CD4-positive, alpha-beta T cell treated with Interleukin-10 for 1 hour (primary cell): ENCODE measurements at places on chromosomes 4 and X.

- no peak for DNase-seq
These were observed 106.4 kb downstream of the SH3BGRL start for GRCh38 chrX:81308086-81308829.

- DNase-seq, result peak; percentile 56
These were observed 460.3 kb downstream of the MID1IP1 start for GRCh38 chrX:39261446-39262147.

- DNase-seq, result no peak
These were observed 52.0 kb downstream of the TBC1D14 start for GRCh38 chr4:6961496-6962210.

DNA sequence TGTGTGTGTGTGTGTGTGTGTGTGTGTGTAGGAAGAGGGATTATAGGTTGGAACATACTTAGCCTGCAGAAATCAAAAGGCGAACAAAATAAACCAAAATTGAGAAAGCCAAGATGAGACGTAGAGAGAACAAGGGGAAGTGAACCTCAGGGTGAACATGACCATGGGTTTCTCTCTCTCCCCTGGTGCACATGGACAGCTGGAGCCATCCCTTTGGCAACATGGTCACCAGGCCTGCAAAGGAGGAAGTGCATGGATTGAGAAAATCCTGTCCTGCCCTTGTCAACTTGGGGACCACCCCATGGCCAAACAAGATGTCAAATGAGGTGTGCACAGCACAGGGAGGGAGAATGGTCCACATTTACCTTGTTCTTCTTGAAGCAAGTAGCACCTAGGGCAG is 23.1 kb downstream of the LGI2 start:
- no peak for DNase-seq

DNA sequence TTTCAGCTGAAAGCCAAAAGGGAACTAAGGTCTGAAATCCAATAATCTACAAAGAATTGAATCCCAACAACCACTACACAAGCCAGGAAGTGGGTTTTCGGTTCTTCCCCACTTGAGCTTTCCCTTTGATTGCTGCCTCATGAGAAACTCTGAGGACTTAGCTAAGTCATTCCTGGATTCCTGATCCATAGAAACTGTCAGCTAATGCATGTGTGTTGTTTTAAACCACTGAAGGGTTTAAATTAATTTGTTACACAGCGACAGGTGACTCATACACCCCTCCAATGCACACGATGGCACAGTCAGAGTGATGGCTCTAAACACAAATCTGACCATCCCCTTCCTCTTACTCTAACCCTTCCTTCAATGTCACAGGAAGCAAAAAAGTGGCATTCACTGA is 282.9 kb downstream of the RAB28 start:
- DNase-seq, result no peak

GRCh38 chr4:151163855-151164254 is 64.4 kb downstream of the RPS3A start:
- DNase-seq, result no peak

- no peak for DNase-seq
These were observed 116.8 kb downstream of the NAA11 start for GRCh38 chr4:79209081-79209480.

GRCh38 chr4:86942185-86942666 is 7.4 kb downstream of the AFF1 start:
- DNase-seq, result no peak

- DNase-seq, result no peak
These were observed 115.9 kb downstream of the MAGEC2 start for GRCh38 chrX:142089193-142089592.

- no peak for DNase-seq
These were observed 39.7 kb upstream of the DCLK2 start for GRCh38 chr4:150038335-150039076.

DNA sequence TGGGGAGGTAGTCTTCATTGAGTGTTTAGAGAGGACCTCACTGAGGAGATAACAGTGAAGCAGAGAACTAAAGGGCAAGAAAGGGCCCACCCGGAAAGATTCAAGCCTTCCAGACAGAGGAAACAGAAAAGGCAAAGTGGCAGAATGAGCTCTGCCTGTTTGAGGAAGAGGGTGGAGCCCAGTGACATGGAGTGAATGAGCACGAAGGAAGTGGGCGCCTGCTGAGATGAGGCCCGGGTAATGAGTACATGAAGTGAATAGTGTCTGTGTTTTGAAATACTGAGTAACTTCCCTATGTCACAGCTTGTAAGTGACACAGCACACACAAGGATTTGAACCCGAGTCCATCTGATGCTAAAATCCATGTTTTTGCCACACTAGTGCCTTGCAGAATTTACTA is 32.5 kb upstream of the TLR2 start:
- DNase-seq, result peak; percentile 51

- no peak for DNase-seq
These were observed 21.3 kb downstream of the PIN4 start for GRCh38 chrX:72202792-72203401.

GRCh38 chr4:169282429-169283113 is 11.8 kb upstream of the SH3RF1 start:
- no peak for DNase-seq

- no peak for DNase-seq
These were observed 298.4 kb upstream of the ANKRD50 start for GRCh38 chr4:125010796-125011503.

DNA sequence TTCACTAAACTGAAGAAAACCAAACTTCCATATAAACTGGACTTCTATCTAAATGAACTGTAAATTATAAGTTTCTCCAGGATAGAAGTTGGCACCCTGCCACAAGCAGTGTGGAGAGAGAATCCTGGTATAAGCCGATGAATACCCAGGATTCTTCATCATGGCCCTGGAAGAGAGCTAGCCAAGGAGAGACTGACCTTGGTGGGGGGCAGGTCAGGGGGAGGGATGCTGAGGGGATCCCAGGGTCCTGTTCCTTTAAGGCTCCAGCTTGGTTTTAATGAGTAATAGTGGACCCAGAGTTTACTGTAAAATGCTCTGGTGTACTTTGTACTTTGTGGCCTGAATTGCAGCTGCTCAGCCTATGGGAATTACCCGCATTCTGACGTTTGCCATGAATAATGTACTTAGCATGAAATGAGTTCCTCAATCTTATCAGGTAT is 16.9 kb downstream of the RASSF6 start:
- DNase-seq, result no peak

DNA sequence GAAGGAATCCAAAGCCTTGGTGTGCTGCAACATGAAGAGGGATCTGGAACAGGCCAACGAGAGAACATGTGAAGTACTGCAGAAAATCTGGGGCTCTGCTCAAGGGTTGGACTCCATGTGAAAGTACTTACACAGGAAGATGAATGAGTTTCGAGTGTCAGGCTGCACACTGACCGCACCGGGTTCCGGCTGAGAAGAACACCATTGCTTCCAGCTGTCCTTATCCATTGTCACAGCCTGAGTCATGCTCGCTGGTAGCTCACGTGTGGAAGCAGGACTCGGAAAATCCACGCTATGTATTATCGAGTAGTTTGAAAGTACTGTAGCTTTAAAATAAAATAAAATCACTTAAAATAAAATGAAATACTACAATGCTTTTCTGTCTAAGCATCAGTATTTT is 50.4 kb upstream of the TBL1X start:
- DNase-seq, result no peak

DNA sequence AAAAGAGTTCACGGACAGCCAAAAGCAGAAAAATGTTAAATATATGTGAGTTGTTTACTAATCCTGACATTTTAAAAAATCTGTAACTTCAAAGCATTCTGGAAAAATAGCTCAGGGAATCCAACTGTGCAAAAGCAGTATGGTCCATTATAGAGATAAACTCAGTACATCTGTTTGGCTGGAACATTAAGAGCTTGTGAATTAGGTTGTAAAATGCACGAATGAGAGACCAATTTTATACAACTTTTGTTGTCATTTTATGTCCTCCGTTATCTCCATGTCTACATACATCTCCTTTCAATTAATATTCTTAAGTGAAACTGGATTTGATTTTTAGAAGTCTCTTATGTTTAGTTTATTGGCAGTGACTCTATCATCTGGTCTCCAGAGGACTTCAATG is 367.0 kb upstream of the ATOH1 start:
- DNase-seq, result no peak

DNA sequence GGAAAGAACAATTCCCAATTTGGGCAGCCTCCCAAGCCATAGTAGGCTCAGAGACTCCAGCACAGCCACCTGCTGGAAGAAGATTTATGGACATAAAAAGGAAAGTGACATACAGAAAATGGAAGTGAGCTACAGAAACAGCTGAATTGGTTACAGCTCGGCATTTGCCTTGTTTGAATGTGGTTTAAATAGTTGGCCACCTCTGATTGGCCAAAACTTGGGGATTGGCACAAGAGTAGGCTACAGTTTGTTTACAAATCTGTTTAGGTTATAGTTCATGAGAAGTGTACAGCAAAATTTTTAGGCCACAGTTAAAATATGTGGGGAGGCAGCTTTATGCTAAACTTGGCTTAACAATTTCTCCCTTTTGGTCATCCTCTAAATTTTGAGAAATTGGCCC is 150.4 kb downstream of the MAGEC1 start:
- no peak for DNase-seq

GRCh38 chrX:123988423-123989111 is 27.1 kb downstream of the STAG2 start:
- DNase-seq, result no peak

- DNase-seq, result no peak
These were observed 79.2 kb upstream of the BOD1L1 start for GRCh38 chr4:13706716-13707115.

DNA sequence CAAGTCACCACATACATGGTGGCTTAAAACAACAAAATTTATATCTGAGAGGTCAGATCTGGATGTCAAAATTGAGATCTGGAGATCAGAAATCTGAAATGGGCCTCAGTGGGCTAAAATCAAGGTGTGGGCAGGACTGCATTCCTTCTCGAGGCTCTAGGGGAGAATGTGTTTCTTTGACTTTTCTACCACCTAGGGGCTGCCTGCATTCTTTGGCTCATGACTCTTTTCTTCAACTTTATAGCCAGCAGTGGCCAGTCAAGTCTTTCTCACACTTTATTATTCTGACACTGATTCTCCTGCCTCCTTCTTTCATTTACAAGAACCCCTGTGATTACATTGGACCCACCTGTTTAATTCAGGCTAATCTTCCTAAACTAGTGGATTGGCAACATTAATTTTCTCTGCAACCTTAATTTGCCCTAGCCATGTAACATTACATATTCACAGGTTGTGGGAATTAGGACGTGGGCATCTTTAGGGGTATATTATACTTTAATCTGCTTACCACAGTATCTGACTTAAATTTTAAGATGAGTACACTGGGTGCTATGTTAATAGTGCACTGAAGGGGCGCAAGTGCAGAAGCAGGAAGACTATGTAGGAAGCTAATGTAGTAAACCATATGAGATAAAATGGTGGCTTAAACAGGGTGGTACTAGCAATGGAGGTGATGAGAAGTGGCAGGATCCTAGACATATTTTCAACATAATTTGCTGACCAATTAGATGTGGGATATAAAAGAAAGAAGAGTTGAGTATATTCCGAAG is 188.0 kb downstream of the SLC4A4 start:
- no peak for DNase-seq

- no peak for DNase-seq
These were observed 196.8 kb upstream of the ANXA3 start for GRCh38 chr4:78354782-78355181.

DNA sequence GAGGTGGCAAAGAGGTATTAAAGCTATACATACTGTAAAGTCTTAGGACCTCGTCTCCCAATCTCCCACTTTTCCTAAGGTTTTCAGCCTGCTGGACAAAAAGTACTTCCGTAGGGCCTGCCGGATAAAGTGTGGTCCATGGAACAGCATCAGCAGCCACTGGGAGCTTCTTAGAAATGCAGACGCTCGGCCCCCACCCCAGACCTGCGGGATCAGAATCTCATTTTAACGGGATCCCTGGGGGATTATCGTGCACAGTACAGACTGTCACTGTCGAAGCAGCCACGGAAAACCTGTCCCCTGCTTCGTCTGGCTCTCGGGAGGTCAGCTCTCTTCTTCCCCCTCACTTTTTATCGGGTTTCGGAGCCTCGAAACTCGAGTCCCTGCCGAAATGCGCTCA is 802 bp downstream of the ADGRG2 start:
- DNase-seq, result no peak

GRCh38 chrX:109889289-109890006 is 113.5 kb upstream of the TMEM164 start:
- DNase-seq, result no peak

DNA sequence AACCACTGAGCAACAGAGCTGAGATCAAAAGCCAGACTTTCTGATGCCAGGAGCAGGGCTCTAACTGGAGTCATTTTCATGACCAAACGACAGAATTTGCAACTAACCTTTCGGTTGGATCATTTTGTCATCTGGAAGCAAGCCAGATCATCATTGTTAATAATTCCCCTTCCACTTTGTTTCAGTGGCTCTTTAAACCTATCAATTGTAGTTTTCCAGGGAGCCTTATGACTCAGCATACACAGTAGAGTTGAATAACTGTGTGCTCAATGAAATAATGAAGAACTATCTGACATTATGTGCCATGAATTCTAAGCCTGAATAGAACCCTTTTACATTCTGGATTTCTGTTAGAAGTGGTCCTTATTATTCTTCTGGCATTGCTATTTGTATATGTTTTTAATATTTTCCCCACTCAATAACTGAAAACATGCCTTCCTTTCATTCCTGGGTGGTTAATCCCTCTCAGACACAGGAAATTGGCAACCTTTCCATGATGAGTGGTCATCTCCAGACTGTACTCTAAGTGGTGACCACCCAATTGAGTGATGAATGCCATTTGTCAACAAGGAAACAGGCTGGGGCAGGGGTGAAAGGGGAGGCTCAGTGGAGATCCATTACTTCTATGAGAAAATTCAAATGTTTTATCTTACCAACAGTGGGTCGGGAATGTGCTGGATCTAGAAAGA is 431.8 kb downstream of the BCOR start:
- DNase-seq, result no peak

DNA sequence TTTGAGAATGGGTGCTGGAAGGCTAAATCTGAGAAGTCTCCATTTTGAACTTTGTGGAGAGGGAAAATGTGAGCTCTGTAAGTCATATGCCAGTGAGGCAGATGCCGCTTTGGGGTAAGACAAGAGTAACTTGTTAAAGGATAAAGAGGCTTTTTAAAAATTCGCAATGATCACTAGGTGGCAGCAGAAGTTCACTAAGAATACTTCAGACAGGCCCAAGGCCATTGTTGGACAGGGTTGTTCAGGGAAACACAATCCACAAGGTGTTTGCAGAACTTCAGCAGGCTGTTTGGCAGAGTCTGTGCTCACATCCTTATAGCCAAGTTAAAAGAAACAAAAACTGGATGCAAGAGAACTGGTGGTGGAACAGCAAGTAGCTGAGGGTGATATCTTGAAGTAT is 13.7 kb upstream of the PIGA start:
- peak; percentile 37 for DNase-seq

DNA sequence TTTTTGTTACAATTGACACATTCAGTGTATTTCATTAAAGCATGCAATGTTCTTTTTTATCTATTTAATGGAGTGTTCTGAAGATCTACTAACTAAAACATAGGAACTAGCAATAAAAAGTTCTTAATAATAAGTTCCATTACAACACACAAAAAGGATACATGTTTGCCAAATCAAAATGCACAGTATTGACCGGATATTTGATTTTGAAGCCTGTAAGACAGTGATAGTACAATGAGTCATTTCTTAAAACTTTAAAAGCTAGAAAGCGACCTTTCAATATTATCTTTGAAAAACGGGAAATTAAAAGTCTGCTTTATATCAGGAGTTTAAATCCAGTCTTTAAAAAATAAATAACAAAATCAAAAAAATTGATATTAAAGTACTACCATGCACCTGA is 2.4 kb upstream of the PRDM5 start:
- DNase-seq, result no peak

GRCh38 chrX:155218777-155219176 is 2.5 kb downstream of the VBP1 start:
- no peak for DNase-seq
